ENCODE measurements at places on chromosomes 1 and 21.

- DNase-seq, result no peak
Measured at GRCh38 chr1:7153464-7153863, 368.2 kb downstream of the CAMTA1 start.

DNA sequence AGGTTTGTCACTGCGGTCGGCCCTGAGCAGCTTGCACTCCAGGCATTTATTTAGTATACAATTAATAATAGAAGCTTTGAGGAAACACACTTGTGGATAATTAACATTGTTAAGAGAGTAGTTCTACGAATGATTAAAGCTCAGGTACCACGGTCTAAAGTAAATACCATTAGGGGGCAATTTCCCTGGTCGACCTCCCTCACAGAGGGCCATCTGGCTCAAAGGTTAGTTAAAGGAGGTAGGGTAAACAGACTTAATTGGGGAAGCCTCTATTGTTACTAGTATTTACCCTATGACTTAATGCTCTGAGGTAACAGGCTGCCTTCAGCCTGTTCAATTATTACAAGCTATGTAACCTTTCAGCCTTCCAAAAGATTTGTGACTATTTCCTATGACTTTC lies 122.3 kb upstream of the SLC44A3 start:
- DNase-seq, result no peak

GRCh38 chr1:70892930-70893329 lies 154.7 kb downstream of the PTGER3 start:
- no peak for DNase-seq

DNA sequence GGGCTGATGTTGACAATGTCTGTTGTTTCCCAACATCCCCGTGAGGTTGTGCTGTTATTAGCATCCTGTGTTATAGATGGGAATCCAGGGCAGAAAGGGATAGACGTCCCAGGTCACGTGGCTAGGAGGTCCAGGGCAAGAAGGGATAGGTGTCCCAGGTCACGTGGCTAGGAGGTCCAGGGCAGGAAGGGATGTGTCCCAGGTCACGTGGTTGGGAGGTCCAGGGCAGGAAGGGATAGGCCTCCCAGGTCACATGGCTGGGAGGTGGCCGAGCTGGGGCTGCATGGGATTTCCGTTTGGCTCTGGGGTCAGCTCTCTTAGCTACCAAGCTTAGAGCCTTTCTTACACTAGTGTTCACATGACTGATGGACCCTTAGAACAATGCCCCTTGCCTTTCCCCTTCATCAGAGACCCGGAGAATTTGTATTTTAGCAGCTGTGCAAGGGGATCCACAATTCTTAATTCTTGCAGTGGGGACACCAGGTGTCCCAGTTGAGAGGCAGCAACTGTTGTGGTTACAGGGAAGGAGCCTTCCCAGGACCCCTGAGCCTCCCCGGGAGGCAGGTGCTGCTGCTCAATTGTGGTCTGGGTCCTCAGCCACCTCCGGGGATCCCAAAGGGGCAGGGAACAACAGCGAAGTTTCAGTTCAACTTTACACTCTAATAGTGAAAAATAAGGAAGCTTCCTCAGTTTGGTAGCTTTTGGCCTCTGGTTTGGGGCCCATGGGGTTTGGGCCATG lies 69.2 kb downstream of the UMODL1 start:
- DNase-seq, result no peak

DNA sequence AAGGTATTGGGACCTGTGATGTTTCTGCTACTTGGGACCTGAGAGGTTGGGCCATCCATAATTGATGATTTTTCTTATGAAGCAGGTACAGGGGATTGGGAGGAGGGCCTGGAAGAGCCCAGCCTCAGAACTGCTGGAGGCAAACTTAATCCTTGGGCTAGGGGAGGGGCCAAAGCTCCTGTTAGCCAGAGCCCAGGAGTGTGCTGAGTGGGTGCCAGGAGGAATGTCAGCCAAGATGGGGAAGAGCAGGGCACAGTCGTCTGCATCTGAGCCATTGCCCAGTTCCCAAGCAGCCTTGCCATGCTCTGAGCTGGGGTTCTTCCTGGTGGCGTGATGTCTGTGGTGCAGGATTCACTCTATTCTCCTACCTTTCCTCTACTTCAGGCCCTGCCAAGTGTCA lies 5.8 kb downstream of the MAPKAPK2 start:
- DNase-seq, result no peak

Data from D721Med (cell line).